ENCODE measurements at places on chromosomes 3 and 15. TPM values are rescaled to one million over a fixed set of nuclear protein-coding genes. Genes with fewer than 3 reads are reported as not detected.
A peak's percentile ranks its signal among the peaks of the same experiment; 100 is the strongest.

LACTB gene
- 26.5 TPM for polyA plus RNA-seq

DNA sequence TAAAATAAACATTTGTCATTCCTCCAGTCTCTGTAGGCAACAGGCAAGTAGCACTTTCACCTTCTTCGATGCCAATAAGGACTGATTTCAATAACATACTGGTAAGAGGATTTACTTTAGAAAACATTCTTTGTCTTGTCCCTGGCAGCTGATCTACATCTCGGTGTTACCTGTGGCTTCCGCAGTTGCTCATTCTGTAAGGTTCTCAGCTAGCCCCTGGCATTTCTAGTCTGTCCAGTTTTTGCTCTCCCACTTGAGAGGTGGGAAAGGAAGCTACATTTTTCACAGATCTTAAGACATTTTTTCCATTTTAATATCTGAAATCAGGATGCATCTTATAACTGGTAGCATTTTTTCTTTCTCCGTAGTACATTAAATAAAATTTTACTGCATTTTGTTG lies 19.7 kb upstream of the MAP6D1 start:
- DNase-seq: no peak
- no peak overlapping the region for H3K4me3 ChIP-seq
- no peaks in the 10 kb centered on the region for H3K27me3 ChIP-seq
- peak overlapping the region; percentile 60 for H3K27ac ChIP-seq

DNA sequence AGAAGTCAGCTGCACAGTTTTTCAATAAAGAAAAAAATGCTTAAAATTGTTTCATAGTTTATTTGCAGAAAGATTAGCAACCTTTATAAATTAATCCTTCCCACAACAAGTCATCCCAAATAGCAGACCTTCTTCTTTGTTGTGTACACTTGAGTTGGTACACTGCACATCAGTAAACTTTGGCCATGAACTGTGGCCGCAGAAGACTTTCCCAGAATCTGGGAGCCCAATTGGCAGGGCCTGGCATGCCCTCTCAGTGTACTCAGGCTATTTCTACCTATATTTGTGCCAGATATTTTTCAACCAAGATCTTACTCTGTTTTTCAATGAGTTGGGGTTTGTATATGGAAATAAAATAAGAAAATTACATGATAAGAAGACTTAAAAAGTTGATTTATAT lies 133.1 kb downstream of the DIPK2A start:
- no peak overlapping the region for H3K27ac ChIP-seq
- DNase-seq: no peak
- no peaks in the 10 kb centered on the region for H3K36me3 ChIP-seq
- no peaks in the 10 kb centered on the region for H3K4me1 ChIP-seq
- H3K27me3 ChIP-seq: no peaks in the 10 kb centered on the region

- H3K4me1 ChIP-seq: no peaks in the 10 kb centered on the region
- no peaks in the 10 kb centered on the region for H3K27me3 ChIP-seq
- H3K27ac ChIP-seq: no peak overlapping the region
- no peaks in the 10 kb centered on the region for H3K36me3 ChIP-seq
These were observed 2.9 kb downstream of the POLQ start for GRCh38 chr3:121542924-121543323.

- no peak overlapping the region for H3K27ac ChIP-seq
- no peaks in the 10 kb centered on the region for H3K27me3 ChIP-seq
- DNase-seq: no peak
- no peaks in the 10 kb centered on the region for H3K36me3 ChIP-seq
These were observed 23.6 kb downstream of the BHLHE40 start for GRCh38 chr3:5002871-5003247.

TEX55 gene
- not detected for polyA plus RNA-seq

CEMIP gene
- 3.5 TPM for polyA plus RNA-seq

TMEM41A gene
- polyA plus RNA-seq: 54.3 TPM

GRCh38 chr3:151265866-151266265 lies 12.5 kb downstream of the P2RY14 start:
- no peak overlapping the region for H3K4me3 ChIP-seq
- no peak overlapping the region for H3K27ac ChIP-seq
- no peaks in the 10 kb centered on the region for H3K27me3 ChIP-seq
- peaks cover 7% of the 10 kb centered on the region for H3K4me1 ChIP-seq
- DNase-seq: no peak

CFAP20DC gene
- polyA plus RNA-seq: 2.3 TPM

DNA sequence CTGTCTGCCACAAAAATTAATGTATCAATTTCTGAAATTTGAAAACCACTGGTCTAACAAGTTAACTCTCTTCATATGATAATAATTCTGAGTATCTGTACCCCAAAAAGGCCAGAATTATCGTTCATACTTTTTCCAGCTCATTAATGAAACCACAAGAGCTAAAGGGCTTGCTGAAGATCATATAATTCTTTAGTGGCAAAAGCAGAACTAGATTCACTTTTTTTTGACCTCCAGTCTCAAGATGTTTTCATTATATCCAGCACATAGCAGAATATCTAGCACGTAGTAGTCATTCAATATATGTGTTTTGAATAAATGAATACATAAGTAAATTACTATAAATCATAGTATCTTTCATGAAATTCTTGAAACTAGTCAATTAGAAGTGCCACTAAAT lies 246.7 kb upstream of the KCNH8 start:
- no peaks in the 10 kb centered on the region for H3K27me3 ChIP-seq
- no peak overlapping the region for H3K4me3 ChIP-seq
- H3K4me1 ChIP-seq: no peaks in the 10 kb centered on the region
- DNase-seq: no peak

ACKR4 gene
- polyA plus RNA-seq: 1.2 TPM

PEX5L gene
- polyA plus RNA-seq: 0.13 TPM

GRCh38 chr3:169478566-169479313 lies 184.8 kb downstream of the MECOM start:
- H3K36me3 ChIP-seq: no peaks in the 10 kb centered on the region
- no peaks in the 10 kb centered on the region for H3K4me1 ChIP-seq
- no peak overlapping the region for H3K27ac ChIP-seq
- H3K4me3 ChIP-seq: no peak overlapping the region
- DNase-seq: no peak

GRCh38 chr3:69558912-69559311 lies 173.0 kb upstream of the FRMD4B start:
- H3K36me3 ChIP-seq: no peaks in the 10 kb centered on the region
- DNase-seq: peak; percentile 35
- H3K27me3 ChIP-seq: peaks cover 2% of the 10 kb centered on the region
- no peaks in the 10 kb centered on the region for H3K4me1 ChIP-seq
- H3K4me3 ChIP-seq: no peak overlapping the region

ANKUB1 gene
- not detected for polyA plus RNA-seq

DNA sequence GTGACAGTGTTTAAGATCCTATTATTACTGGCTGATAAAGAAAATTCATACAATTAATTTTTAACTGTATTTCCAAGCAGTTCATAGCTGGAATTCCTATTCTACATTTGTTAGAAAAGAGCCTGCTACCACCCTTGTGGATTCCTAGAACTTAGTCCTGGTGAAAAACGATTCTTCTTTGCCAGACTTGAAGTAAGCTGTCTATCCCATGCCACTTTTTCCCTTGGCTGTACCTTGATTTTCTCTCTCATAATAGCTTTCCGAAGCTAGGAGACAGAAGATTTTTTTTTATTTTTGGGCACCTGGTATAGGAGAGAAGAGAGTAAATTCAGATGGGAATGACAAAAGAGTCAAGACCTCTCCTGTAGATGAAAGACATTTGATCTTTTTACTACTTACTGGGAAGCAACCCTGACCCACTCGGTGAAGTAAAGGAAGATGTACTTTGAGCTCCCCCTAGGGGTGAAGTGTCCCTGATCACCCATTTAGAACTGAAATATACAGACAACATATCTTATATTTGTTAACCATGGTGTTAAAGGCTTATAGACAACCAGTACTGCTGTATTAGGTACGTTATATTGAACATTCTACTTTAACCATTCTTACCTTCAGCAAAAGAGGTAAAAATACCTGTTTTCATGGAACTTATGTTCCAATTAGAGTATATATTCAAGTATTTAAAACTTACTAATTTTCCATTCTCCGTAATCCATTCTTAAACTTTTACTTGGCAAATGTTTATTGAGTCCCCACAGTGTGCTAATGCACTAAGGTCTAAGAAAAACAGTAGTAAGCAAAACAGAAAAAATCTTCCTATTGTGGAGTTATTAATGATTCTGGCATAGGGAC lies 36.2 kb upstream of the C3orf38 start:
- no peaks in the 10 kb centered on the region for H3K4me1 ChIP-seq
- H3K27me3 ChIP-seq: no peaks in the 10 kb centered on the region
- H3K27ac ChIP-seq: no peak overlapping the region
- H3K4me3 ChIP-seq: no peak overlapping the region

DNA sequence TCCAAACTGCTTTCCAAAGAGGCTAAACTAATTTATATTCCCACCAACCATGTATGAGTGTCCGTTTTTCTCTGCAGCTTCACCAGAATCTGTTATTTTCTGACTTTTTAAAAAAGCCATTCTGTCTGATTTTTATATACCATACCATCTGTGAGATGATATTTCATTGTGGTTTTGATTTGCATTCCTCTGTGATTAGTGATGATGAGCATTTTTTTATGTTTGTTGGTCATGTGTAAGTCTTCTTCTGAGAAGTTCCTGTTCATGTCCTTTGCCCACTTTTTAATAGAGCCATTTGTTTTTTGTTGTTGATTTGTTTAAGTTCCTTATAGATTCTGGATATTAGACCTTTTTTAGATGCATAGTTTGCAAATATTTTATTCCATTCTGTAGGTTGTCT lies 179.4 kb upstream of the ALCAM start:
- no peak overlapping the region for H3K27ac ChIP-seq
- H3K4me3 ChIP-seq: no peak overlapping the region
- no peaks in the 10 kb centered on the region for H3K27me3 ChIP-seq
- no peaks in the 10 kb centered on the region for H3K4me1 ChIP-seq
- no peaks in the 10 kb centered on the region for H3K36me3 ChIP-seq

DNA sequence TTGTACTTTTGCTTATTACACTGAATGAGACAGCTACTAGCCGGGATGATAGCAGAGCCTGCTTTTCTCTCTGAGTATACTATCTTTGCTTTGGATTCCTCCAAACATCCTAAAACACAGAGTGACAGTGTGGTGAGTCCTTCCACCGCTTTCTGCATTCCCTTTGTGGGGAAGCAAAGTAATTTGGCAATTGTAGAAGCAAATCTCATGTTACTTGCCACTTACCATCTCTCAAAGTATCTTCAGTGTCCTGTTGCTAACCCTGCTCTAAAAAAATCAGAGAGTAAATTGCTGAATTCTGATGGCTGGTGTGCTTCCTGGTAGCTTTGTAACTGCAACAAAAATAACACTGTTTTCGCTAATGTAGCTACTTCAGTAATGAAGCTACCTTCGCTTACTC lies 92.4 kb upstream of the LRRFIP2 start:
- H3K4me1 ChIP-seq: no peaks in the 10 kb centered on the region
- H3K36me3 ChIP-seq: no peaks in the 10 kb centered on the region
- H3K27ac ChIP-seq: no peak overlapping the region

- H3K4me3 ChIP-seq: no peak overlapping the region
- H3K27ac ChIP-seq: no peak overlapping the region
- no peak for DNase-seq
- H3K36me3 ChIP-seq: no peaks in the 10 kb centered on the region
- peaks cover 3% of the 10 kb centered on the region for H3K27me3 ChIP-seq
These were observed 213.1 kb downstream of the RPLP1 start for GRCh38 chr15:69665641-69666111.

- H3K36me3 ChIP-seq: no peaks in the 10 kb centered on the region
- no peaks in the 10 kb centered on the region for H3K27me3 ChIP-seq
- H3K27ac ChIP-seq: no peak overlapping the region
- no peaks in the 10 kb centered on the region for H3K4me1 ChIP-seq
- H3K4me3 ChIP-seq: no peak overlapping the region
These were observed 102.1 kb downstream of the DIPK2A start for GRCh38 chr3:144073698-144074097.

DNA sequence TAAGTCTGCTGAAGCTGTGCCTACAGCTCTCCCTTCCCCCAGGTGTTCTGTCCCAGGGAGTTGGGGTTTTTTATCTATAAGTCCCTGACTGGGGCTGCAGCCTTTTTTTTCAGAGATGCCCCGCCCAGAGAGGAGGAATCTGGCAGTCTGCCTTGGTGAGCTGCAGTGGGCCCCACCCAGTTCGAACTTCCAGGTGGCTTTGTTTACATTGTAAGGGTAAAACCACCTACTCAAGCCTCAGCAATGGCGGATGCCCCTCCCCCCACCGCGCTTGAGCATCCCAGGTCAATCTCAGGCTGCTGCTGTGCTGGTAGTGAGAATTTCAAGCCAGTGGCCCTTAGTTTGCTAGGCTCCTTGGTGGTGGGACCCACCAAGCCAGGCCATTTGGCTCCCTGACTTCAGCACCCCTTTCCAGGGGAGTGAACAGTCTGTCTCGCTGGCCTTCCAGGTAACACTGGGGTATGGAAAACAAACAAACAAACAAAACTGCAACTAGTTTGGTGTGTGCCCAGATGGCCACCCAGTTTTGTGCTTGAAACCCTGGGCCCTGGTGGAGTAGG lies 189.4 kb downstream of the MFSD1 start:
- H3K4me3 ChIP-seq: no peak overlapping the region
- no peak overlapping the region for H3K27ac ChIP-seq
- H3K4me1 ChIP-seq: no peaks in the 10 kb centered on the region
- peak; percentile 30 for DNase-seq
- no peaks in the 10 kb centered on the region for H3K27me3 ChIP-seq

DNA sequence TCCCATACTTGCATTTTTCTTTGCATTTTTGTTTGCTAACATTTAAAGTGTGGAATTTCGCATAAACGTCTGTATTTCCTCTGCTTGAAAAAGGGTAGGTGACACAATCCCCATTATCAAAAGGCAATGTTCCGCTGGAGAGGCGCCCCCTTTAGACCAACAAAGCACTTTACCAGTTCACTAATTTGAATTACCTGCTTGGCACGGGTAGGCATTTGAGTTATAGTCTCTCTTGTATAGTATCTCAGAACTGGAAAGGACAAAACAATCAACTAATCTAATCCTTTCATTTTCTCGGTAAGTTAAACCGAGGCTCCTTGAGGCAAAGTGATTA lies 775 bp upstream of the CCDC39 start:
- peak overlapping the region; percentile 32 for H3K27ac ChIP-seq
- H3K4me1 ChIP-seq: peaks cover 13% of the 10 kb centered on the region
- H3K27me3 ChIP-seq: peaks cover 15% of the 10 kb centered on the region
- peak overlapping the region; percentile 81 for H3K4me3 ChIP-seq

C3orf70 gene
- polyA plus RNA-seq: 1.1 TPM

GRCh38 chr3:78900880-78901279 lies 866.9 kb downstream of the ROBO1 start:
- no peak for DNase-seq
- no peaks in the 10 kb centered on the region for H3K4me1 ChIP-seq
- no peak overlapping the region for H3K4me3 ChIP-seq
- no peaks in the 10 kb centered on the region for H3K27me3 ChIP-seq
- H3K27ac ChIP-seq: no peak overlapping the region
- no peaks in the 10 kb centered on the region for H3K36me3 ChIP-seq

MST1 gene
- 158 TPM for polyA plus RNA-seq

- no peak for DNase-seq
- H3K27ac ChIP-seq: no peak overlapping the region
- H3K4me3 ChIP-seq: no peak overlapping the region
- H3K36me3 ChIP-seq: no peaks in the 10 kb centered on the region
- peaks cover 17% of the 10 kb centered on the region for H3K4me1 ChIP-seq
- peaks cover 96% of the 10 kb centered on the region for H3K27me3 ChIP-seq
These were observed 7.2 kb upstream of the EOMES start for GRCh38 chr3:27729325-27729724.

- H3K27me3 ChIP-seq: peaks cover 6% of the 10 kb centered on the region
- no peak overlapping the region for H3K4me3 ChIP-seq
- H3K4me1 ChIP-seq: no peaks in the 10 kb centered on the region
- H3K36me3 ChIP-seq: no peaks in the 10 kb centered on the region
- peak; percentile 46 for DNase-seq
These were observed 12.3 kb upstream of the CRBN start for GRCh38 chr3:3191675-3192285.

- H3K36me3 ChIP-seq: no peaks in the 10 kb centered on the region
- H3K27me3 ChIP-seq: no peaks in the 10 kb centered on the region
- H3K27ac ChIP-seq: peak overlapping the region; percentile 84
- H3K4me1 ChIP-seq: peaks cover 26% of the 10 kb centered on the region
- no peak overlapping the region for H3K4me3 ChIP-seq
These were observed 223.6 kb upstream of the SETMAR start for GRCh38 chr3:4079339-4080195.

ABHD17C gene
- 22.5 TPM for polyA plus RNA-seq

SEMA6D gene
- 23.4 TPM for polyA plus RNA-seq

All from hepatocyte (in vitro differentiated cells).